T-helper 2 cell (primary cell): ENCODE measurements at places on chromosomes 6 and 20.

GRCh38 chr6:38179794-38180430, 360.4 kb downstream of the ZFAND3 start:
- DNase-seq = no peak

DNA sequence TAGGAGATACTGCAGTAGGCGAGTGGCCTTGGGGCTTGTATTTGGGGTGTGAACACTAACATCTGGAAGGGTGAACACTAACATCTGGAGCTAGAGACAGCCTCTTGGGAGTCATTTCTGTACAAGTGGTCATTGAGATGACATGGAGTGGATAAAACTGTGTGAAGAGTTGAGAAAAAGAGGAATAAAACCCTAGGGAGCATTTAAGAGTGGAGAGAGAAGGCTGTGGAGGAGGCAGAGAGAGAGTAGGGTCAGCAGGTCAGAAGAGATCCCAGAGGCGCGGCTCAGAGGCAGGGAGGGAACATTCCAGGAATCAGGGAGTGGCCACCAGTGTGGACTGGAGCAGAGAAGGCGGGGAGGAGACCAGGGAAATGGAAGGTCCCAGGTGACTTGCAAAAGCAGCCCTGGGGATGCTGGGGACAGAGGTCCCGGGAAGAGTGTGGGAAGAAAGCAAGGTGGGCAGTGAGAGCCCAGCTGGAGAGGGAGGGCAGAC, 202.0 kb upstream of the RNF24 start:
- DNase-seq = no peak

- DNase-seq = no peak
Measured at GRCh38 chr20:17457079-17457478, 74.1 kb downstream of the BFSP1 start.

- no peak for DNase-seq
Measured at GRCh38 chr6:126170433-126170832, 169.5 kb upstream of the CENPW start.

- DNase-seq = no peak
Measured at GRCh38 chr6:28315628-28316027, 20.3 kb downstream of the ZSCAN31 start.

DNA sequence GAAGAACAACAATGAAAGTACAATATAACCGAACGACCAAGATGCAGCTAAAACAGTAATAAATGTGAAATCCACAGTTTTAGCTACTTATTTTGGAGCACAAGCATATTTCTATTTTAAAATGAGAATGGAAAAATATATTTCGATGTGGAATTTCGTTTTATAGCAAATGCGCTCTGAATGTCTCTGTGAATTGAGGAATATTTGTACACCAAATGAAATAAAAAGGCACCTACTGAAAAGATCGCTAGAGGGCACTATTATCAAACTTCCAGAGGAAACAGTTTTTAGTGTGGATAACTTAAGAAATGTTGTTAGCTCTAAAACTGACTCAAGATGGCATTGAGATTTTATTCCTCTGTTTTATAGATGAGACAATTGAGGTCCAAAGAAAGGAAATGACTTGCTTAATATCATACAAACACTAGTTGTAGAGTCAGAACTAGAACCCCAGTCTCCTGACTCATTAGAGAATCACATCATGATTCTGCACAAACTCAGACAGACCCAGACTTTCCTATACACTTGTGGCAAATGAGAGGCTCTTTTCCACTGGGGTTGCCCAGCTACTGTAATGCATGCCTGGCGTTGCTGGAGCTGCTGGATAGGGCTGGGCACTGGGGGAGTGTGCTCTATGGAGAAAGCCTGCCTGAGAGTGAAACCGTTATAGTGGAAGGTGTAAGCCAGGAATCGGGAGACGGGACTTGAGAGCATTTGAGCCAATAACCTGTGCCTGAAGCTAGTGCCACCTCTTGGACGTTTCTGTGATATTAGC, 51.9 kb downstream of the GCLC start:
- DNase-seq = no peak

- no peak for DNase-seq
Measured at GRCh38 chr6:157346373-157346772, 23.1 kb upstream of the TMEM242 start.

DNA sequence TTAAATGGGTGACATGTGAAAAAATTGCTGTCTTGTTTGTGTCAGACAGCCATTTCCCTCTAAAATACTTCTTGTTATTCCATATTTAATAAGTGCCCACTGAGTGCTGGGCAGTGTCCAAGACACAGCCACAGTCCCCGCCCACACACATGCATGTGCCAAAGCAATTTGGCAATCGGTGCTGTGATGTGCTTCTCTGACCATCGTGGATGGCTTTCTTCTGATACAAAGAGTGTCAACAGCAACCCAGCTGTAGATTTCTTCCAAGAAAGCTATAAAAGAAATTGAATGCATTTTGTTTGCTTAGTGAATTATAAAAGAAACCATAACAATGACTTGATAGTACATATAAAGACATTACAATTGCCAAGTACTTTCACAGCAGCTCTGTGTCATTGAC, 140.5 kb upstream of the ATXN1 start:
- no peak for DNase-seq

GRCh38 chr6:161186173-161186769, 87.6 kb downstream of the AGPAT4 start:
- no peak for DNase-seq

GRCh38 chr6:74369556-74369993, 673.6 kb downstream of the CD109 start:
- DNase-seq = no peak

DNA sequence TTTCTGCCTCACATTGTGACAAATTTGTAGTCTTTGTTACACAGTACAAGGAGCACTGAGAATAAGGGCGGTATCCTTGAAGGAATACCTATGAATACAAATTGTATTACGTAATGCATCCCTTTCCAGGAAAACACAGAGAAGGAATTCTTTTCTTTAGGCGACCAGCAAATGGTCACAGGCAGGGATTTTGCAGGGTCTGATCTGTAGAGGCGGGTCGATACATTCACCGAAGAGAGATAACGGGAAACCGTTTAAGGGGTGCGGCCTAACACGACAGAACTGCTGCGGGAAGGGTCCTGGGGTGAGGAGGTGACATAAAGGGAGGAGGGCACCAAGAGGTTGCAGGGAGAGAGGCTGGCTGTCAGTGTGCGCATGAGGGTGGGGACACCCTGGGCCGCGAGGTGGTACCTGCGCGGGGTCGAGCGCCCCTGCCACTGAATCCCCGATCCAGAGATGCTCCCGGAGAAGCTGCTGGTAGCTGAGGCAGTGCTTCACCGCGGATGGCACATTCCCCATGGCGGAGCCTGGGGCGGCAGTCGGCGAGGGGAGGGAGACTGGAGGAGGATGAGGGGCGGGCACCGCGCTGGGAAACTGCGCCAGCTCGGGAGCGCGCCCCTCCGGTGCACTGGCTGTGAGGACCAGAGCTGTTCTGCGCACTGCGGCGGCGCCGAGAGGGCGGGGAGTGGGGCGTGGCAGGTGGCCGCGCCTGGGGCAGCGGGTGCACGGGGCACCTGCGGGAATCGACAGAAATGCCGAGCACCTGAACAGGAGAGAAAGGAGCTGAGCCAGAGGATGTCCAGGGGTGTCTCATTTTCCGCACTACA, at the start of gene HMGCLL1:
Gene HMGCLL1 (minus strand): TSS at position 656 of the 827 bp plus-strand sequence. CDS start 137 bp downstream, at position 519.
- DNase-seq = no peak

- DNase-seq = no peak
Measured at GRCh38 chr6:77292564-77293546, 170.4 kb downstream of the HTR1B start.

DNA sequence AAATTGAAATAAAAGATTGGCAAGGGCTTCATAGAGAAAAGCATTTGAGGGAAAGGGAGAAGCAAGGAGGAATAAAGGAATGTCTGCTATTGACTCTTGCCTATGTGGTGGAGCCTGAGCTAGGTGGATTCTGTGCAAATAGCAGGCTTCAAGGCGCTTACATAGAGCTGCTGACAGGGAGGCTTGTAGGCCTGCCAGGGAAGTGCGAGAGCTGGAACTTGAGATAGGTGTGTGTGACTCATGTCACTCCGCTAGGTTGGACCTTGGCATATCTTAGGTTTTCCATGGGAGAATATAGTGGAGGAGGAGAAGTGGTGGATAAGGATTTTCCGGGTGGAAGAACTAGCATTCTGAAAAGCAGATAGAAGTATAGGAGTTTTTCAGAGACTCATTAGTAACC, 14.0 kb downstream of the SNRNP48 start:
- DNase-seq = no peak

DNA sequence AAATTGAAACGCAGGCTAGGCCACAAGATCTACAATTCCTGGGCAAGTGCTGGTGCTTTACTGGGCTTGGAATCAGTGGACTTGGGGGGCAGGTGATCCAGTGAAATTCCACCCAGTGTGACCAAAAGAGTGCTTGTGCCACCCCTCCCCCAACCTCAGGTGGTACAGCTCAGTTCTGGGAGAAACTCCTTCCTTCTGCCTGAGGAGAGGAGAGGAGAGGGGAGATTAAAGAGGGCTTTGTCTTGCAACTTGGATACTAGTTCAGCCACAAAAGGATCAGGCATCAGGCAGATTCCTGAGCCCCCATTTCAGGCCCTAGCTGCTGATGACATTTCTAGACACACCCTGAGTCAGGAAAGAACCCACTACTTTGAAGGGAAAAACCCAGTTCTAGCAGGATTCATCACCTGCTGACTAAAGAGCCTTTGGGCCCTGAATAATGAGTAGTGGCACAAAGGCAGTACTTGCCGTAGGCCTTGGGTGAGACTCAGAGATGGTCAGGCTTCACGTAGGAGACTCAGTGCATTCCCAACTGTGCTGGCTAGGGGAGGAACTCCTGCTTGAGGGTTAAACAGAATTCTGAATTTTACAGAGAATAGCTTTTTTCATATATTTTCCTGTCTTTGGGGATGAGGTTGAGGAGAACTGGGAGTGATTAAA, 446.7 kb downstream of the BMP2 start:
- no peak for DNase-seq

DNA sequence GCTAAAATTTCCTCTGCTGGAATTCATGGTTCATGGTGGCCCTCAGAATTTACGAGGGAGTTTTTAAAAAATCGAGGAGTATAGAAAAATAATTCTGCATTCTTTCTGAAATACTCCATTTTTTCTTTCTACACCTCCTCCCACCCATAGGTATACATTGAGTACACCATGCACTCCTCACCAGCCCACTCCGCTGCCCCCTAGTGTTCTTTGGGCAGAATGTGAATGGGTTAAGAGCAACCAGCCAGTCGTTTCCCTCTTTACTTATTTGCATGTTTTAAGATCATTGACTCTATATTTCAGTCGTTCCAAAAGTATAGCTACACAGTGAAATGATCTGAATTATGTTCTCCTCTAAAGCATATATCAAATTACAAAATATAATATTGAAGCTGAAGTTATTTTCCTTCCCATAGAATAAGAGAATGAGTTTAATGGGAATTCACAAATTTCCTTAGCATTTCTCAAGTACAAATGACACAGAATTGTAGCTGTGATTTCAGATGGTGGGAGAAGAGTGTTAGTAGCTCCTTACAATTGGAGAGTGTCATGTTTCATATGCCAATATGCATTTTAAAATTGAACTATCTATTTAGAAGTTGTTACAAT, 977.7 kb upstream of the SLC35B3 start:
- DNase-seq = no peak

DNA sequence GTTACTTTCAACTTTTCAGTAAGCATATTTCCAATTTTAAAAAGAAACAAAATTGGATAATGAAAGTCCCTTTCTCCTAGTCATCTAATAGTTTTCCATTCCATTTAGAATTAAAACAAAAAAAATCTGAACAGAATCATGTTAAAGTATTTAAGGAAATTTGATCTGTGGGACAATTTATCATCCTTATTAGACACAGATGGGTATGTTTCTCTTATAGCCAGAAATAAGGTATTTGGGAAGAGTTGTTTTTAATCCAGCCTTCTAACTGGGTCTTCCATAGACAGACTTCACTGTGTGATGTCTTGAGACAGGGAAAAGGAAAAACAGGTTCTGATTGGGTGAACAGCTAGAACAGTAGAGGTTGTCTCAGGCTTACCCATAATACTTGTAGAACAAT, 39.5 kb upstream of the STXBP5 start:
- DNase-seq = no peak
